ENCODE measurements at places on chromosomes 2 and 18.

- no peak for DNase-seq
These were observed 59.5 kb downstream of the NFATC1 start for GRCh38 chr18:79455261-79455660.

DNA sequence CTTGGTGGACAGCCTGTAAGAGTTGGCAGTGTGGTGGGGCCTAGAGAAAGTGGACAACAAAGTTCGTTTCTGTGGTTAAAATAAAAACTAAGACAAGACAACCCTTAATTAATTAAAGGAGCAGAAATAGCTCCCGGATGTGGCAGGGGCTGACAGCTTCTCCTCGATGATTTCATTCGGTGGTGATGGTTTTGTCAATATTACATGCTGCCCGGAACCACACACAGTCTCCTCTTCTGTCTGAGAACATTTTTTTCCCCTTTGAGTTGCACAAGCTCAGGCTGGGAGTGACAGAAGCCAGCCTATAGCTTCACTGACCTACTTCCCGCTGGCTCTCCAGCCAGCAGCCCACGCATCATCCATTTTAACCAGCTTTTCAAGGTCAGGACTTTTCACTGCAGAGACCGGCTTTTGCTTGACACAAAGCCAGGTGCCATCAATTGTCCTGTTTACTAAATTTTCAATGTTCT, 378.8 kb downstream of the SLC4A3 start:
- no peak for DNase-seq

DNA sequence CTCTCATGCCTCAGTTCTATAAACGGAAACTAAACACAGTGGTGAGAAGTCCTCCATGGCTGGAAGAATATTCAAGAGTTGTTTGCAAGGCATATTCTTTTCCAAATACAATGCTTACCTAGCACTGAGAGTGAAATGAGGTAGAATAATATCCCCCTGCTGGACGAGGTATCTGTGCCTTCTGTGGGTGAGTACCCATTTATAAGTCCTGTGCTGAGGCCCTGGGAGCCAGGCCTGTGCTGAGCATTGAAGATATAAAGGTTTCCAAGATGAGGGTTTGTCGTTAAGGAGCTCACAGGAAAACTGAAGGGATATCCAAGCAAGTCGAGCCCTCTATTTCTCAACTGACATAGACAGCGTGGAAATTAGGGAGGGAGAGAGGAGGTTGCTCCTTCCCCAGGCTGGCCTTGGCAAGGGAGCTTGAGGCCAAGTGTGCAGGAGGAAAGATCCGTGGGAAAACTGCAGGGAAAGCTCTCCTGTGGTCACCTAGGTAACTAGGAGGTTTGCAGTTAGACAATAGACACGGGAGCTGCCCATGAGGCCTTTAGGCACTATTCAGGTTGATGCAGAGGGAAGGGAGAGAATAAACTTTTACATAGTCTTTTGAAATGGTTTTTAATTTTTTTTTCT, 17.6 kb downstream of the PTPRM start:
- DNase-seq: no peak

DNA sequence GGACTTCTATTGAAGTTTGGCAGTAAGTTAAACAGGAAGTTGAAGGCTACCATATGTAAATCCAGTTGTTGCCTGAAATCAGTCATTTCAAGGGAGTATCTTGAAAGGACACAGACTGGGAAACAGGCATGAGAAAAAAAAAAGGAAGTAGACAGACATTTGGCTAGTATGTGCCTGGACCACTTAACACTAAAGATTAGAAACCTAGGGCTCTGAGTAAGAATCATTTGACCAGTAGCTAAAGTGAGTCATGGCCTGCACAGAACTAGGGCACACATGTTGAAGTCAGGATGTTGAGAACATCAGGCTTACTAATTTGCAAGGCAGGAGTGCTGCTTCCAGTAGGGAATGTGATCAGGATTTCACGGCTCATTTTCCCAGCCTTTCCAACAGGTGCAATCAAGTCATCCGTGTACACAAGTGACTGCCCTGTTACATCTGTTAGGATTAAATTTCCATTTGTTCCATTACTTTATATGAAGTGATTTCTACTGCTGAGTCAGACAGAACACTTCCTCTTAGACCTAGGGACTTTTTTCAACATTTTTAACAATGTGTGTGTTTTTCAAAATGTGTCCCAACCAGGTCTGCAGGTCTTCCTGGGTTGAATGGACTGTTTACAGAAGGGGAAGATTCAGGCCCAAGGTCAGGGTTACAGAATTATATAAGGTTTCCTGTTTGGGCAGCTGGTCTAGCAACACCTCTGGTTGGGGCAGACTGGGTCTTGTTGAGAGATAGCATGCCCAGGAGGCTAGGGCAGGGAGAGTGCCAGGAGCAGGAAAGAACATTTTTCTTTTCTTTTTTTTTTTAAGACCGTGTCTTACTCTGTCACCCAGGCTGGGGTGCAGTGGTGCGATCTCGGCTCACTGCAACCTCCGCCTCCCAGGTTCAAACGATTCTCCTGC, 145.6 kb downstream of the TGIF1 start:
- DNase-seq: peak; percentile 78

DNA sequence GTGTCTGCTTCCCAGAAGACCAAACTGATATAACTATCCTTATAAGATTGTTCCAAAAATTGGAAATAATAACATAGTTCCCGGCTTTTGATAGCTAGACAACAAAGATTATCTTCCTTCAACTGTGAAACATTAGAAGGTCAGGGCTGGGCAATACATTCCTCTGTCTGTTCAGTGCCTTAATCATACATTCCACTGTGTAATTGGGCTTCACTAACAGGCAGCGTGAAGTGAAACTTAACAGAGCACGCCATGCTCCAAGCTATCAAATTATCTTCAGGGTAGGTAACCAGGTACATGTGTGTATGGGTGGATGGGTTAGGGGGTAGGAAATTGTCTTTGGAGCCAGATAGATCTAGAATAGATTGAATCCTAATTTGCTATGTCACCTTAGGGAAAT, 23.5 kb upstream of the ARL5A start:
- DNase-seq: peak; percentile 47

GRCh38 chr2:240121190-240121589, 14.9 kb downstream of the COPS9 start:
- no peak for DNase-seq
